Jurkat, Clone E6-1 (cell line): ENCODE measurements at places on chromosomes 5 and 9.

DNA sequence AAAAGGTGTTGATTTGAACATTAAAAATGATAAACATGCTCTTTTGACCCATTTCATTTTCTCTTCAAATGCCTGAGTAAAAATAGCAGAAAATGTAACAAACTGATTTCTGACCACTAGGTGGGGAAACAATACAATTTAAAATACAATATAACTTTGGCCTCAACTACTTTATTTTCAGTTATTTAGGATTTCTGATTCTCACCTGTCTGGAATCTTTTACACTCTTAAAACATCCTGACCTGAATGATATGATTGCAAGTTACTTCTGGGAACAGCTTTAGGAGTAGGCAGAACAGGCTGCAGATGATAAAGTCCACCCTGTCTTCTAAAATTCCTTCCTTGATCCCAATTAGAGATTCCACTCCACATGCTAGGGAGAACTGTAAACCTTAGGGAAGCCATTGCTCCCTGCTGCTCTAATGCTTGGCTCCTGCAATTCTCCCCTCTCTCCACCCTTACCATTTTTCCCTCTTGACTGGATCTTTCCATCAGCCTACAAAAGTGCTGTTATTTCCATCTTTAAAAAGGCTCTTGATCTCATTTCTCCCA lies 70.3 kb downstream of the FYB1 start:
- peak; percentile 49 for DNase-seq

- no peak for DNase-seq
Observed at GRCh38 chr5:77546-77945, 14.4 kb upstream of the PLEKHG4B start.

DNA sequence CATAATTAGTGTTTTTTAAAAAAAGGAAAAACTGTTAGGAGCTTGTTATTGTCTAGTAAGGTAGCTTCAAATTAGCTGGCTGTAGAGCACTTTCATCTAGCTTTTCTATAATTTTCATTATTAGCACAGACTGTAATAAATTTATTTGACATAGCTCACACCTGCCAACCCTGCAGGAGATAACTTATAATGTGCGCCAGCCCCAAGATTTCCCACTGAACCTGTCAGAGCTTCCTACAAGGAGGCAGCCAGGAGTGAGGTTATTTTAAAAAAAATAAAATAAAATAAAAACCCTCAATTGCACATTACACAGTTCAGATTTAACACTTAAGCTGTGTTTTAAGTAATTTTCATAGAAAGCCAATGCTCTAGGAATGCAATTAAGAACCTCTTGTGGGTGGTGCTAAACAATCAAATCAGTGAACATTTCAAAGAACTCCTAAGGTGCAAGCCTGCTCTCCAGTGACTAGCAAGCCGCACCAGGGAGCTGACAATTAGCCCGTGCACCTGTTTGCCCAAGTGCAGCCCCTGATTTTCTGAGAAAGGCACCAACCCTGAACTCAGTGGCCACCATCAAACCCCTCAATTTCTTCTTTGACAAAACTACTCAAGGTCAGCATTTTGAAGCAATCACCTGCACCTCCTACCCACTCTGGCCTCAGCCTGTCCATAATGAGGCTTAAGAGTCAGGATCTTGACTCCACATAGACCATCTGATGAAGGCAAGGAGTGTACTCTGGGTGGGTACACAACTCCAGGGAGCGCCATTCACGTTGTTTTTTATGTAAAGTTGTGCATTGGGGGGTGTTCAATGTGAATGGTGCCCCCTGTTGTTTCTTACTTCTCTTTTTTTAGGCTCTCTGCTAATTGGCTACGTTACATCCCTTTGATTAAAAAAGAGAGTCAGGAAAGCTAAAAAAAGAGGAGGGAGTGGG lies 385.3 kb upstream of the WWC1 start:
- no peak for DNase-seq

DNA sequence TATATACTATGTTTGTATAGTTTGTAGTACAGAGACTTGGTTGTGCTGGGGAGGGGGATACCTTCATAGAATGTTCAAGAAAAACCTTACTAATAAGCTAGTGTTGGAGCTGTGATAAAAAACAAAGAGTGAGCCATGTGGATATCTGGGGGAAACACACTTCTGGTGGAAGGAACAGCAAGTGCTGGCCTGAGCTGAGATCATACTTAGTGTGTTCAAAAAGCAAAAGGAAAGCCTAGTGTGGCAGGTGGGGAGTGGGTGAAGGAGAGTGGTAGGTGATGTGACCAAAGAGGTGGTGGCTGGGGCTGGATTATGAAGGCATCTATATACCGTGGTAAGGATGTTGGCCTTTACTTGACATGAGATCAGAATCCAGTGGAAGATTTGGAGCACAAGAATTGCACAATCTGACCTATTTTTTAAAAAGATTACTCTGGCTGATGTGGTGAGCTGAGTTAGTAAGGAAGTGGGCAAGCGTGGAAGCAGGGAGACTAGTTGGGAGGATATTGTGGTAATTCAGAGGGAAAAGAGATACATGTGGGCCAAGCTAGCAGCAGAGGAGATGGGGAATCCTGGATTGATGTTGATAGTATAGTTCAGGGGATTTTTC lies 26.6 kb downstream of the PALM2AKAP2 start:
- DNase-seq = no peak

DNA sequence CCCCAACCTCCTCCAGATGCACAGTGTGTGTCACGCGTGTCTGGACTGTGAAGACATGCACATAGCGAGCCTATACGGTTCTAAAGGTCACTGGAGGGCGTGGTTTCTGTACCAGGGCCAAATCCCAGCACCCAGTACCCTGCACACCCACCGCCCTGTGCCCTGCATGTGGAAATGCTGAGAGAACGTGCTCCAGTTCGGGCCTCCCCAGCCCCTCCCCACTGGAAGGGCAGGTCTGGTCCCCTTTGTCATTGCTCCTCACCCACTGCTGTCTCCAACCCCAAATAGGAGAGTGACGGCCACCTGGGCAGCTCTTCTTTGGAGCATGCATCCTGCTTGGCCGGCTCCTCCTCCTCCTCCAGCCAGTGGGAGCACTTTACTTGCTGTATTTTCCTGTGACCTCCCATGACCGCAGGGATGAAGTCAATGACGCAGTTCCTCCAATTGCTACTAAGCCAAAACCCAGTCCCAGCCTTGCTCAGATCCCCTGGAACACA lies 116.7 kb downstream of the WNK2 start:
- no peak for DNase-seq

DNA sequence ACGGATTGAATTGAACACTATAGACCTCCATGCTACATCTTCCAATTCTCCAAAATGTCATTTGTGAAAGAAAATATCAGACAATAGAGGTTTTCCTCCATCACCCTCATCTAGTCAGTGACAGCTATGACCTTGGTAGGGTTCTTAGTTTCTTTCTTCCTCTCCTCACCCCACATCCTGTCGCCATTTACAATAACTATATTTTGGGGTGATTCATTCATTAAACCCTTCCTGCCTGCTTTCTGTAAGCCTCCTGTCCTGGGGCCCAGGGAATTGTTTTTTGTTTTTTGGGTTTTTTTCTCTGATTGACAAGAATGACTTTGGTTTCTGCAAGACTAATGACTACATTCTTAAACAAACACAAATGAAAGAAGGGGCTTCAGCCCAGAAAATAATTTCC lies 82.6 kb downstream of the PRELID2 start:
- no peak for DNase-seq

GRCh38 chr5:136123236-136123768 lies 9.3 kb upstream of the SMAD5 start:
- no peak for DNase-seq

DNA sequence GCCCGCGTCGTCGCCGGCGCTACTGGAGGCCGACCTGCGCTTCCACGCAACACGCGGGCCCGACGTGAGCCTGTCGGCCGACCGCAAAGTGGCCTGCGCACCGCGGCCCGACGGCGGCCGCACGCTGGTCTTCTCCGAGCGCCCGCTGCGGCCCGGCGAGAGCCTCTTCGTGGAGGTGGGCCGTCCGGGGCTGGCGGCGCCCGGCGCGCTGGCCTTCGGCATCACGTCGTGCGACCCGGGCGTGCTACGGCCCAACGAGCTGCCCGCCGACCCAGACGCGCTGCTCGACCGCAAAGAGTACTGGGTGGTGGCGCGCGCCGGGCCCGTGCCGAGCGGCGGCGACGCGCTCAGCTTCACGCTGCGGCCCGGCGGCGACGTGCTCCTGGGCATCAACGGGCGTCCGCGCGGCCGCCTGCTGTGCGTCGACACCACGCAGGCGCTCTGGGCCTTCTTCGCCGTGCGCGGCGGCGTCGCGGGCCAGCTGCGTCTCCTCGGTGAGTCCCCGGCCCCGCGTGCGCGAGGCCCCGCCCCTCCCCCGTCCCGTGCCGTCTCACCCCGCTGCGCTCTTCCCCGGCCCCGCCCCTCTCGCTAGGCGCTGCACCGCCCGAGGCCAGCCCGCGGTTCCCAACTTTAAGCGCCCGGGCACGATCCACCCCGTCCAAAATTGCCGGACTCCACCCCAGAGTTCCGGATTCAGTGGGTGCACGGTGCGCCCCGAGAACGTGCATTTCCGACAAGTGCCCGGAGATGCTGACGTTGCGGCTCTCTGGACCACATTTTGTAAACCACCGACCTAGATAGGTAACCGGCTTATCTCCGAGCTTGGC lies 42.8 kb downstream of the NEURL1B start:
- DNase-seq = no peak

- DNase-seq = no peak
Observed at GRCh38 chr9:71980266-71981190, 69.1 kb downstream of the C9orf85 start.

- no peak for DNase-seq
Observed at GRCh38 chr9:93080406-93080805, 15.6 kb upstream of the CARD19 start.

DNA sequence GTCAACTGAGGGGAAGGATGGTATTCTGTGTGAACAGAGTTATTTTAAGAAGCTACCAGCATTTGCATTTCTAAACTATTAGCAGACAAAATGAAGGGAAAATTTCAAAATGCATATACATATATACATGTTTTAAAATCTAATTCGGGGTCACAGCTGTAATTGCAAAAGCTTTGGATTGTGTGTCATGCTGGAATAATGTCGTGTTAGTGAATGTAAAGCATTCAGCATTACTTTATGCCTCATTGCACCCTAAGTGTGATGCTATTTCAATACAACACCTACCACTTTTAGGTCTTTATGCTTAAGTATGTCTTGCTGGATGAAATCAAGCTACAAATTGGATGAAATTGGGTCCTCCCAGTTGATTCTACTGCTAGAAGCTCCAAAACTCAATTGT lies 687.6 kb upstream of the MEF2C start:
- DNase-seq = no peak

DNA sequence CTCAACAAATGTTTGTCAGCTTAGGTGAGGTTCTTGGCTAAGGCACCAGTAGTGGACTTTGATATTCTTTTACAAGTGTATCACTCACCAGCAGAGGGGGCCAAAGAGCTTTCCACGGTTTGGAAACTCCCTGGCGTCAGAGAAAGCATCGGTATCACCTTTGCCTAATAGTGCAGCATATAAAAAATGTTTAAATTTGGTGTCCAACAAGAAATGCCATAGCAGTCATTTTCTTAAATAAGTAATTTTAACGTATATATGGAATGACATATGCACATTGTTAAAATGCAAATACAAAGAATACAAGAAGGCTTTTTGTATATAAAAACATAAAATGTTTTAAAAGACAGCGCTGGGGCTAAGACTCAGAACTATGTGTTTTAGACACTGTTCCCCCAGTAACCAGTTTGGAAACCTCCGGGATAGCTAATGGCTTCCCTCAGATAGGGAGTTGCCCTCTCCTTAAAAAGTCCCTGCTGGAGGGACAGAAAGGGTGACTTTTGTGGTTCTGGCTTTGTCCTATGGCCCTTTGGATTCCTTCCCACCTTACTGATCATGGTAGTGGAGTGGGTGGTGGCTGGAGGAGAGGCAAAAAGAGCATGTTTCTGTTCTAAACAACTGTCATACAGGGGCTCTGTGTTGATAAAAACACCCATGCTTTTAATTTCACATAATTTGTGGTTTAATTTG lies 124.6 kb downstream of the GPBP1 start:
- peak; percentile 74 for DNase-seq

- peak; percentile 91 for DNase-seq
Observed at GRCh38 chr9:114371973-114372917, 15.5 kb downstream of the AKNA start.

GRCh38 chr5:127409921-127410675 lies 107.3 kb upstream of the PRRC1 start:
- DNase-seq = no peak

GRCh38 chr5:94993491-94993890 lies 291.4 kb downstream of the MCTP1 start:
- no peak for DNase-seq

DNA sequence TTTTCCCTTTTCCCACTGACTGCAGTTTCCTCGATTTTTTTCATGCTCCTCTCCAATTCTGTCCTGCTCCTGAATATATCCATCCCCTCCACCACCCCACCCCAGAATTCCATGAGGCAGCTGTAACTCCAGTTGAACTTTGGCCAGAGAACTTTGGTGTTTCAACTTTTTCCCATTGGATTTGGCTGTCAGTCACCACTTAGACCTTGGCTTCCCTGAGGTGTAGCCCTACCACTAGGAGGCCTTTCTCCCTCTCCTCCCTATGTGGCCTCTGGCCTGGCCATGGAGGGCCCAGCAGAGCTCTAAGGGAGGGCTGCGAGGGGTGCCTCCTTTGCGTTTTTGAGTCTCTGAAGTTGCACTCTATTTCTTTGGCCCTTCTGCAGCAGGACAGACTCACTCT lies 261.3 kb downstream of the PIK3R1 start:
- DNase-seq = no peak

- no peak for DNase-seq
Observed at GRCh38 chr5:135942202-135942771, 12.5 kb downstream of the LECT2 start.

DNA sequence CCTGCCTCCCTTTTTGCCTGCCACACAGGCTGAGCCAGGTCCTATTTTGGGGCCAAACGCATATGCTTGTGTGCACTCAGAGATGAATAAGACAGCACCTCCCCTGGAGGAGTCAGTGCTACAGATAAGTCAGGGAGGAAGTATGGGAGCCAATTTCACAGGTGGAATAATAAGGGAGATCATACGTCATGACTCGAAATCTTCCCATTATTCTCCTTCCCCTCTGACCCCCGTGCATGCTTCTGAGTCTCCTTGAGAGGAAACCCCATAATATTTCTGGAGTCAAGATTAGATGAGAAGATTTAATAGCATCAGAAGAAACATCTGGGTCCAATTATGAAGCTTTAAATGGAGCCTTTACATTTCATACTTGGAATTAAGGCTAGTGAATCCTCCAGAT lies 15.1 kb upstream of the ZCCHC7 start:
- DNase-seq = no peak

DNA sequence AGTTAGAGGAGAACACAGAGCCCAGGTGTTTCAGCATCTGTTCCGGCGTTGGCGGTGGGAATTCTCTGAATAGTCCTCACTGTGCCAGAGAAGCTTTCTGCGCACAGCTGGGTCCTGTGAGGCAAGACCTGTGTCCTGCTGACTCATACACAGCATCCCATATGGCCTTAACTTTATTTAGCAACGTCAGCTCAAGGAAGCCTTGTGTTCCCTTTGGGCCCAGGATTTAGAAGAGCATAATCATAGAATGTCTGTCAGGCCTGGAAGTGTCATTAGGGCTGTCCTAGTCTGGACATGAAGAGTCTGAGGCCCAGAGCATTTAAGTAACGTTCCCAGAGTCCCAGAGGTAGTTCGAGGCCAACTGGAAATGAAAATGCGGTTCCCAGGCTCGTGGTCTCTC lies 188.6 kb upstream of the DMRT1 start:
- DNase-seq = no peak

- DNase-seq = no peak
Observed at GRCh38 chr9:126587187-126588185, 26.2 kb upstream of the LMX1B start.
